ENCODE measurements at places on chromosomes 6 and 20.

- no peak for DNase-seq
Observed at GRCh38 chr6:125804264-125804663, 13.5 kb downstream of the NCOA7 start.

GRCh38 chr6:3382326-3383279 is 74.2 kb downstream of the SLC22A23 start:
- DNase-seq, result no peak

GRCh38 chr20:59342023-59342957 is 41.9 kb downstream of the EDN3 start:
- no peak for DNase-seq

DNA sequence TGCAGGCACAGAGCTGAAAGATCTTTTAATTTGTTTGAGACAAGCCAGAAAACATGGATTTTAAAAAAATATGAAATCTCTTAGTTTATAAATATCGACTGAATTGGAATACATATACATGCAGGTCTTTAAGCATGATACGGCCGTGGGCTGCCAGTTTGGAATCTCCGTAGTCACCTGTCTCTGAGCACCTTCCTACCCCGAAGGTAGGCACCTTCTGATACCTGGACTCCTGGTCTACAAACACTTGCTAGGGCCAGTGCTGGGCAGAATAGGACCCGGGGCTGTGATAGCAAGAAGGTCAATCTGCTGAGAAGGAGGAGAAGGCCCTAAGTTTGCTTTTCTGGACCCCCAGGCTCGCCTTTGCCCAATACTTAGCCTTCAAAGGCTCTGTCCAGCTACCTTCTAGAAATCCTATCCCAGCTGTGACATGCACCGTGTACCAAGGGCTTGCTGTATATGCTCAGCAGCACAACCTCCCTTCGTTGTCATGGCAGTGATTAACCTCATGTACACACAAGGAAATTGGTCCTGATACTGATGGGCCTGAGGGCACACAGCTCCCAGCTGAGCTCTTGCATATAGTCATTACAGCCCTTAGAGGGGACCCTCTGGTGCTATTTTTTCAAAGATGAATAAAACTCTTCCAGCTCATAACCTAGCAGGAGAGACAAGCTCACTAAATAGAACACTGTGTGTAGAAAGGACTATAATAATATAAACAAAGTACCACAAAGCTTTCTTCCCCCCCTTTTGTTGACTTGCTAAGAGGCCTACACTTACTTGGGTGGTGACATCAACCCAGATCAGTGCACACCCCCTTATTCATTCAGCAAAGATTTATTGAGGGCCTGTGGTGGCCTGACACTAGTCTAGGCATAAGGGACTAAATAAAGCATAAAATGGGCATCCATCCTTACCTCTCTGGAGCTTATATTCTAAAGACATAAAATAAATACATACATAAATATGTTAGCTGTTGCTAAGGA is 17.7 kb downstream of the SNPH start:
- no peak for DNase-seq

DNA sequence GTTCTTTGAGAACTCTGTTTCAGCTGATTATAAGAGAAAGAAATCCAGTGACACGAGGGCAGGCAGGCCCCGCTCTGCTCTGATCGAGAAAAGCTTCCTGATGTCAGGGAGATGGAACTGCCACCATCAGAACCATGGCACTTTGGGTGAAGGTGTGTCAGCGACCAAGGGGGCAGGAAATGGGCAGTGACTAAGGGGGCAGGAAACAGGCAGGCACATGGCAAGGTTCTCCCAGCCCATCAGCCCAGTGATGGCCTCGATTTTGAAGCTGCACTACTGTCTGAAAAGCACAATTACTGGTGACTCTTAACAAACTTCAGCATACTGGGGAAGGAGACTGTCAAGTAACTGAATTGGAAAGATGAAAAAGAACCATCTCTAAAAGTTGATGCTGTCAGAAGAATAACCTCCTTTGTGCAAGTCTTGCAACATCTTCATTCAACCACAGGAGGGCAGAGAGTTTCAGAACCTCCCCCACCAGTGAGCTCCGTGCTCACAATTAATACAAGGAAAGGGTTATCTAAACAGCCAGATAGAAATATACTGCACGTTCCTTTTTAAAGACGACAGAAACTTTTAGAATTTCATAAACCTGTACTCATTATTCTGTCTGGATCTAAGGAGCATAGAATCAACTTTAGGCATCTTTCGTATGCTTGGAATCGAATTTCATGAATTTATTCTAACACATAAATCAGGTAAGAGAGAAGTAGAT is 39.1 kb downstream of the TMX4 start:
- no peak for DNase-seq

DNA sequence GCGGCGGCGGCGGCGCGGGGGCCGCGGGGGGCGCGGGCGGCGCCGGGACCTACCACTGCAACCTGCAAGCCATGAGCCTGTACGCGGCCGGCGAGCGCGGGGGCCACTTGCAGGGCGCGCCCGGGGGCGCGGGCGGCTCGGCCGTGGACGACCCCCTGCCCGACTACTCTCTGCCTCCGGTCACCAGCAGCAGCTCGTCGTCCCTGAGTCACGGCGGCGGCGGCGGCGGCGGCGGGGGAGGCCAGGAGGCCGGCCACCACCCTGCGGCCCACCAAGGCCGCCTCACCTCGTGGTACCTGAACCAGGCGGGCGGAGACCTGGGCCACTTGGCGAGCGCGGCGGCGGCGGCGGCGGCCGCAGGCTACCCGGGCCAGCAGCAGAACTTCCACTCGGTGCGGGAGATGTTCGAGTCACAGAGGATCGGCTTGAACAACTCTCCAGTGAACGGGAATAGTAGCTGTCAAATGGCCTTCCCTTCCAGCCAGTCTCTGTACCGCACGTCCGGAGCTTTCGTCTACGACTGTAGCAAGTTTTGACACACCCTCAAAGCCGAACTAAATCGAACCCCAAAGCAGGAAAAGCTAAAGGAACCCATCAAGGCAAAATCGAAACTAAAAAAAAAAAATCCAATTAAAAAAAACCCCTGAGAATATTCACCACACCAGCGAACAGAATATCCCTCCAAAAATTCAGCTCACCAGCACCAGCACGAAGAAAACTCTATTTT is 2.0 kb downstream of the FOXC1 start:
- DNase-seq, result no peak

- DNase-seq, result no peak
Observed at GRCh38 chr6:113921299-113921904, 49.5 kb downstream of the HDAC2 start.

DNA sequence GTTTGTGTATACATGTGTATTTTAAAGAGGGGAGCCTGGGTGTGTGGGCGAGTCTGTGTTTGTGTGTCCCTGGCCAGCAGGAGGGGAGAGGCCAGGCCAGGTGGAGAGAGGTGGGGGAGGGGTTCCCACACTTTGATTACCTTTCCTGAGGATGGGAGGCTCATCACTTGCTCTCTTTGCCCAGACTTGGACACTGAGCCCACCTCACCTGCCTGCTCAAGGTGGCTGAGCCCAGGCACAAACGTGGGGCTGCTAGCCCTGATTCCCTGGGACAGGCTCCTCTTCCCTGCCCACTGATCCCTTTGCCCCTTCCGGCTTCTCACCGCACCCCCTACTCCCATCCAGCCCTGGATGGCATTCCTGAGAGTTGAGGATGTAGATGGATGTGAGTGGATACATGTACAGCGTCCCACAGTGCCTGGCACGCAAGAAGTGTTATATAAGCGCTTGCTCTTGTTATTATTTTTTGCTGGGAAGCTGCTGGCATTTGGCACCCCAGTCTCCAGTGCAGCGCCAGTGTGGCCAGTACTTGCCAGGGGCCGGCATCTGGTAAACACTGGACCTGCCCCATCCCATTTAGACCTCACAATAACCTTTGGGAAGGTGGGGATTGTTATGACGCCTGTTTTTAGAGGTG is 2.7 kb downstream of the CEBPB start:
- no peak for DNase-seq
